ENCODE measurements at places on chromosomes 13 and 19.

- no peak for DNase-seq
Measured at GRCh38 chr13:79917628-79918027, 423.3 kb downstream of the SPRY2 start.

DNA sequence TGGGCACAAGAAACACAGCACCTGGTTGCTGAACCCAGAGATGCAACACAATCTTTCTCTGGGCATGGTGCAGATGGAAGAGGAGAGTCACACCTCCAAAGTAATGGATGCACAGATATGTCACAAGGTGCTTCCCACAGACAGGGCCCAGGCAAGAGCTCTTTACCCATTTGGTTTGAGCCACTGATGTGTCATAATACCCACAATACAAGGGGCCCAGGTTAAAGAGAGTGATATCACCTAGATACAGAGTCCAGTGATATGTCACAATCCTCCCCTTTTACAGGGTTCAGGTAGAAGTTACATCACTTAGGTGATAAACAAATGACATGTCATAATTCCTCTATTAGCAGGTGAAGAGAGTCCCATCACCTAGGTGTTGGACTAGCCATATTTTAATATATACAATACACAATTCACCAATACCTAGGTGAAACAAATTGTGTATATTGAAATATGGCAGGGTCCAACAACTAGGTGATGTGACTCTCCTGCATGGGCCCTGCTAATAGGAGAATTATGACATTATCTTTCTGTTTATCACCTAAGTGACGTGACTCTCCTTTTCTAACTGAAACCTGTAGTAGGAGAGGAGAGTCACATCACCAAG lies 5.6 kb upstream of the ZNF43 start:
- no peak for DNase-seq

- DNase-seq = no peak
Measured at GRCh38 chr13:46860722-46861121, 36.1 kb downstream of the HTR2A start.

GRCh38 chr19:10892256-10892655 lies 20.9 kb downstream of the CARM1 start:
- DNase-seq = no peak

GRCh38 chr19:14023404-14024235 lies 4.3 kb upstream of the RLN3 start:
- no peak for DNase-seq

DNA sequence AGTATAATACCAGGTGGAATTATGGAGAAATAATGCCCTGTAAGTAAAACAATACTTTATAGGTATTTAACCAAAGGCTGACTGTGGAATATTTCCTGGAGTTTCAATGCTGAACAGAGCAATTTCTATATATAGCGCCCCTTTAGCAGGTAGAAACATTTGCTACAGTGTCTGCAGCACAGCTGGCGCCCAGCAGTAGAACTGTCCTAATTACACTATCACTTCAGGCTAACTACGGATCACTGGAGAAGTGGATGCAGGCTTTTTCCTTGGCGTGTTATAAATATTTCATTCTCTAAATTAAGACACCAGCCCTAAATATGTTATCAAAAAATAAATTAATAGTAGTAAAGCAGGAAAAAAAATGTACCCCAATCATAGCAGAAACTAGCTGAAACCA lies 3.1 kb downstream of the SHISA2 start:
- DNase-seq = no peak

DNA sequence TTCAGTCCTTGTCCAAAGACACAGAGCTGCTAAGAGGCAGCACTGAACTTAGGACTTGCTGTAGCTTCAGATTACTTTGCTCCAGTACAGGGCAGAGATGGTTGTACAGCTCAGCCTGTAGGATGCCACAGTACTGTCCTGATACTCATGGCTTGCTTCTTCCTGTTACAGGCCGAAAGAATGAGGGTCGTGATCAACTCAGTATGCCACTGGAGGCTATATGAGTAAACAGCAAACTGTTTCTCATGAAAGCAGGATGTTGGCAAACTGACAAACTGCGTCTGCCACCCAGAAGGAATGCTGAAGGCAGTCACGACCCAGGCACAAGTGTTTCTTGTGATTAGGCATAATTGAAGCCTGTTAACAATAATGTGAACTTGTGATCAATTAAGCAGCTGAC lies 2.8 kb downstream of the ZNF749 start:
- no peak for DNase-seq

DNA sequence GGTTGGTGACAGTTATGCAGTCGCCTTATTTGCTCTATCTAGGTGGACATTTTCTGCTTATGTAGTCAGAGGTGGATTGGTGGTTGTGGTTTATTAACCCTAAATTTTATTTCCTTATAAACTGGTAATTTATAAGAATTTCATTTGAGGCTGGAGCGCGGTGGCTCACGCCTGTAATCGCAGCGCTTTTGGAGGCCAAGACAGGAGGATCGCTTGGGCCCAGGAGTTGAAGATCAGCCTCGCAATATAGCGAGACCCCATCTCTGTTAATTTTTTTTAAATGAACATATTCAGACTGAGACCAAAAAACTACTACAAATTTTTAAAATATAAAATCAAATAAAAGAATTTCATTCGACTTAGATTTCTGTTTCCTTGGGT lies 810 bp downstream of the ZNF627 start:
- no peak for DNase-seq

DNA sequence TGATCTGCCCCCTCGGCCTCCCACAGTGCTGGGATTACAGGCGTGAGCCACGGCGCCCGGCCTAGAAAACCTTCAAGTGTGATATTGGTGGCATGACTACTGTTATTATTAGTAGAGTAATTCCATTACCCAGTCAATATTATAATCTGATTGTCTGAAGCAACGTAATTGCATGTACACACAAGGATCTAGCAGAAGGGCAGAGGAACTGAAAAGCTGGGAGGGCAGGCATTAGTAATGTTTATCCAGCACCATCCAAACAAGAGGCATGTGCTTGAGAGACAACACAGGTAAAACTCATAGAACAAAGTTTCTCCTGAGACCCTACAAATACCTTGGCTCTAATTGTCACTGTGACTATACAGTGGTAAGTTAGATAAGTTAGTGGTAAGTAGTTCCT lies 56.2 kb upstream of the ITM2B start:
- DNase-seq = no peak

GRCh38 chr19:51607077-51607476 lies 23.1 kb downstream of the SIGLEC5 start:
- DNase-seq = no peak

GRCh38 chr13:99133848-99134247 lies 66.8 kb upstream of the UBAC2 start:
- no peak for DNase-seq

DNA sequence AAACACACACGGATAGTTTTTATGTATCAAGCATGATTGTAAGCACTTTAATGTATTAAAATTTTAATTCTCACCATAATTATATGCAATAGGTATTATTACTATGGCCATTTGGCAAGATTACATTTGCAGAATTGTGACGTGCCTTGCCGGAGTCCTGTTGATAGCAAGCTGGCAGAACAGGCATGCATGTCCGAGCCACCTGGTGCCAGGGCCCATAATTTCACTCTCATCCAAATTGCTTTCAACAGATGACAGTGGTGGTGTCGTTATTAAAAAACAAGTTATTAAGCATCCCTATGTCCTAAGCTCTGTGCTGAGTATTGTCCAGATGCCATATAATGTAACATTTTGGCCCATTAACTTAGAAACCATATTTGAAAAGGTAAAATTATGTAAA lies 374.3 kb downstream of the FOXO1 start:
- DNase-seq = no peak

DNA sequence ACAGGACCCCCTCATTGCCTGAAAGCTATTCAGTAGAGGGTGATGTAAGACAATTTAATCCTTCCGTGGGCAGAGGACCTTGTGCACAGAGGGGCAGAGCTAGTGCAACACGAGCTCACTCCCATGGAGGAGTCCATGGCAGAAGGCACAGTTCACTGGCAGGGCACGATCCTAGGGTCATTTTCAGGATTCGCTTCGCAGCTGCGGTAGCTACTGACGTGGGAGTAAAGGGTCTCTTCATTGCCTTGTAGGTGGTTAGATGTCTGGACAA lies 207.8 kb downstream of the FOXO1 start:
- DNase-seq = no peak

GRCh38 chr19:49570997-49571676 lies 9.2 kb downstream of the NOSIP start:
- DNase-seq = no peak

DNA sequence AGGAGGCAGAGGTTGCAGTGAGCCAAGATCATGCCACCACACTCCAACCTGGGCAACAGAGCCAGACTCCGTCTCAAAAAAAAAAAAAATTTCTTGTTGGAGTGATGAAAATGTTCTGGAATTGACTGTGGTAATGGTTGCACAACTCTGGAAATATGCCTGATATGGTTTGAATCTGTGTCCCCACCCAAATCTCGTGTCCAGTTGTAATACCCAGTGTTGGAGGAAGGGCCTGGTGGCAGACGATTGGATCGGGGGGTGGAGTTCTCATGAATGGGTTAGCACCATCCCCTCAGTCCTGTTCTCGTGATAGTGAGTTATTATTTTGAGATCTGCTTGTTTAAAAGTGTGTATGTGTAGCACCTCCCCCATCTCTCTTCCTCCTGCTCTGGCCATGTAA lies 41.1 kb upstream of the MAP3K10 start:
- DNase-seq = no peak

DNA sequence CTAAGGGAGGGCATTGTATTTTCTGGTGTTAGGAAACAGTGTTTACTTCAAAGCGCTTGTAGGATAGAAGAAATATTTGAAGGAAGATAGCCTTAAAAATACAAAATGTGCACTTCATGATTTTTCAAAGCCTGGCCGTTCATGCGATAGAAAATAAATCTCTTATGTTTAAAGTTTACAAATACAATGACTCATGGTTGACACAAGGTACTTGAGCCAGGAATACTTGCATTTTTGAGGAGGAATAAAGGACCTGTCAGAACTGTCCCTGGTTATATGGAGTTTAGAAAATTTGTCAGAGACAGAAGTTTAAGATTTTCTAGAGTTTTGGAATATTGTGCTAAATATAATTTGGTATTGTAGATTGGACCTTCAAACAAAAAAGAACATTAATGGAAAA lies 1223.2 kb upstream of the SLC10A2 start:
- no peak for DNase-seq

- DNase-seq = no peak
Measured at GRCh38 chr19:45477713-45478453, 10.1 kb downstream of the FOSB start.

DNA sequence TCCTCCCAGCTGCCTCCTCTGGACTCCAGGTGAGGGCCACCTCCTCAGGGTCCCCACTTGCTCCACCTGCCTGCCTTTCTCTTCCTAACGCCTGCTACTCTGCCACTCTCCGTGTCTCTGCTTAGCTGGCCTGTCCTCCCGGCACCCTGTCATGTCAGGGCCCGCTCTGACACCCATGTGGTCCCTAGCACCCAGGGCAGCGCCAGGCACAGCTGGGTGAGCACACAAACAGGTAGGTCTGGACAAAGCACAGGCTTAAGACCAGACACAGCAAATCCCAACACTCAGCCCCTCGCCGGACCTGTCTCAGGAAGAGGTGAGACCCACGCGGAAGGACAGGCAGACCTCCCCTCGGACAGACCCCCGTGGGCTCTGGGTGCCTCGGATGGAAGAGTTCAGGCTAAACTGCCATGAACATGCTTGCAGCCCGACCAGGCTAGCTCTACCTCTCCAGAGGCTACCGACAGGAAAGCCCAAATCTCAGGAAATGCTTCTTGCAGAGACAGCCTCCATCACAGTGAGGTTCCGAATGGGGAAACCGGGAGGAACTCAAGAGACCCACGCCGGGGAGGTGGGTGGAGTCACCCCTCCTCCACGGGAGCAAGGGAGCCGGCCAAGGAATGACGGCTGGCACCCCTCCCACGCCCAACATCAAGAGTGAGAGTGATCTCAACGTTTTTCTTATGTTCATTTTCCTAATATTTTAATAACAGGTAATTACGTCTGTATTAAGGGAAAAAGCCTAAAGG lies 12.5 kb downstream of the ZNF787 start:
- DNase-seq = no peak

- no peak for DNase-seq
Measured at GRCh38 chr13:43303033-43303729, 279.8 kb downstream of the DNAJC15 start.

- DNase-seq = no peak
Measured at GRCh38 chr13:40060296-40061007, 405.0 kb downstream of the COG6 start.

- no peak for DNase-seq
Measured at GRCh38 chr13:106507560-106508274, 27.7 kb downstream of the EFNB2 start.

DNA sequence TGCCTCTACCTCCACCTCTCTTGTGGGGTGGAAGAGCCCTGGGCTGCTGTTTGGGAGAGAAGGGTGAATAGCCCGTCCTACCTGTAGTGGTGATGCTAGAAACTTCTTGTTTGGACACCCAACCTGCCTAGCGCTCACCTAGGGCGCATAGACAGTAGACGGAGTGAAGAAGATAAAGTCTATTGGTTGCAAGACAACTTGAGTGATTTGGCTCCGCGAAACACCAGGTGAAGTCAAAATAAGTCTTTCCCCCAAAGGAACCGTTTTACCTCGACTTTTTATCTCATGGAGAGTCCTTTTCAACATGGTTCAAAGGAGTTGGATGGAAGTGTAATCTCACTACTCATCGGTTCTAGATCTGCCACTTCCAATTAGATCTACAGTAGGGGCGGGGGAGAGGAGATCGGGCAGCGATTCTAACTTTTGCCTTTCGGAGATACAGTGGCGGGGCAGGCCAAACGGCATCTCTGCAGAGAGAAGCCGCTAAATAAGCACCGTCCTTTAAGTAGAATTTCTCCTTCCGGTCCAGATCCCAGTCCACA lies 694 bp upstream of the ZIC5 start:
- DNase-seq = no peak

GRCh38 chr19:19866611-19867248 lies 1.0 kb downstream of the ZNF253 start:
- no peak for DNase-seq

DNA sequence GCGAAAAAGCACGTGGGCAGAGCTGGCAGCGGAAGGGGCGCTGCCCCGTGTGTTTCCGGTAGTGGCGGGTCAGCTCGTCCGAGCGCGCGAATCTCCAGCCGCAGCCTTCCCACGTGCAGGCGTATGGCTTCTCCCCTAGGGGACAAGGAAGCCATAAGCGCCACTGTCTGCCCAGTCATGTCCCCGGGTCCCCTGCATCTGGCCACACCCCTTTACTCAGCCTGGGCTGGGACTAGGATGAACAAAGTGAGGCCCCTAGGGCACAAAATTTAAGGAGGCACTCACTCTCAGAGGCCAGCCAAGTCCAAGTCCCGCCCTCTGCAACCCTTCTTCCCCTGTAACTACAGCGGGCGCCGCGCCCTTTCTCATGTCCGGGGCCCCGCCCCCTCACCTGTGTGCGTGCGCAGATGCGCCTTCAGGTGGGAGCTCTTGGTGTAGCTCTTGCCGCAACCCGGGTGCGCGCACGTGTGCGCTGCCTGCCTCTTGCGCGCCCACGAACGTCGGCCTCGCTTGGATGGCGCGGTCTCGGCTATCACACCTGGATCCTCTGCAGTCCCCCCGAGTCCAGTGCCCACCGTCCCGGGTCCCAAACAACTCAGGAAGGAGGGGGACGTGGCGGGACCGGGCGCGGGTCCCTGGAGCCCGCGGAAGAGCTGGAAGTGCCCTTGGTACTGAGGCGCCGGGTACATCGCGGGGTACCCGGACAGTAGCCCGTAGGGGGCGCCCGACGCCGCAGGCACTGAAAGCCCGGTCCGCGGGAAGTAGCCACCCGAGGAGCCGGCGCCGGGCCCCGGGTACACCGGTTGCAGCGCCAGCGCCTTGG lies 1.9 kb downstream of the KLF1 start:
- DNase-seq = no peak

- DNase-seq = no peak
Measured at GRCh38 chr19:42436006-42436405, 6.7 kb downstream of the CXCL17 start.

All from cortex of kidney (tissue), 1 donor.